Stimulated activated CD8-positive, alpha-beta memory T cell treated with anti-CD3 and anti-CD28 coated beads, Interleukin-2, amount 100 ng/mL, for 1 hour (primary cell): ENCODE measurements at places on chromosomes 3 and 15.

DNA sequence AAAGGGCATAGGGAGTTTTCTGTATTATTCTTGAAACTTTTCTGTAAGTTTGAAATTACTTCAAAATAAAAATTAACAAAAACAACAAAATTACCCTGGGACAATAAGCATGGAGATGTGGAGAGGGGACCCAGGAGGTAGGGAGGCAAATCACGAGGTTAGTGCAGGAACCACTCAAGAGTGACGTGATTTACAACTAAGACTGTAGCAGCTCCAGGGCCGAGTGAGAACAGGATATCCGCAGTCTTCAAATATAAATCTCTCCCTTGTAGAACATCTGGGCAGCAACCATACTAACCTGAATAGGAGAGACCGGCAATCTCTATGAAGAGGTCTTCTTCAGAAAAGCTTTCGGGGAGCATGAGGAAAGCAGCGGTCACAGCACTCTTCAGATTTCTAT lies 17.3 kb downstream of the TAMM41 start:
- DNase-seq: no peak

DNA sequence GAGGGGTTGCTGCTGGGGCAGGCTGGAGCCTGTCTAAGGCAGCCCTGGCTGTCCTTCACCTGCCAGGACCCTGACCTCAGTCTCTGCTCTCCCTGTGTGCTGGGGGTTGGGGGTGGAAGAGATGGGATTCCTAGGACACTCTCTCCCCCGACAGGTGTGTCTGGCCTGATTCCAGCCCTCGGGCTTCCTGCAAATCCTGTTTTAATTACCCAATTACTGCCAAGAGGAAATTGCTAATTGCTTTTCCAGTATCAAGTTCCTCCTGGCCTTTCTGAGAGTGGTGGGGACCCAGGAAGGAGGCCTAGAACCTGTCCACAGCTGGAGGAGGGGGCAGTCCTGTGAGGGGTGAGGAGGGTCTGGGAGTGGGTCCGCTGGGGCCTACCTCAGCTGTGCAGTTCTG lies 15.8 kb downstream of the PLXNA1 start:
- no peak for DNase-seq

DNA sequence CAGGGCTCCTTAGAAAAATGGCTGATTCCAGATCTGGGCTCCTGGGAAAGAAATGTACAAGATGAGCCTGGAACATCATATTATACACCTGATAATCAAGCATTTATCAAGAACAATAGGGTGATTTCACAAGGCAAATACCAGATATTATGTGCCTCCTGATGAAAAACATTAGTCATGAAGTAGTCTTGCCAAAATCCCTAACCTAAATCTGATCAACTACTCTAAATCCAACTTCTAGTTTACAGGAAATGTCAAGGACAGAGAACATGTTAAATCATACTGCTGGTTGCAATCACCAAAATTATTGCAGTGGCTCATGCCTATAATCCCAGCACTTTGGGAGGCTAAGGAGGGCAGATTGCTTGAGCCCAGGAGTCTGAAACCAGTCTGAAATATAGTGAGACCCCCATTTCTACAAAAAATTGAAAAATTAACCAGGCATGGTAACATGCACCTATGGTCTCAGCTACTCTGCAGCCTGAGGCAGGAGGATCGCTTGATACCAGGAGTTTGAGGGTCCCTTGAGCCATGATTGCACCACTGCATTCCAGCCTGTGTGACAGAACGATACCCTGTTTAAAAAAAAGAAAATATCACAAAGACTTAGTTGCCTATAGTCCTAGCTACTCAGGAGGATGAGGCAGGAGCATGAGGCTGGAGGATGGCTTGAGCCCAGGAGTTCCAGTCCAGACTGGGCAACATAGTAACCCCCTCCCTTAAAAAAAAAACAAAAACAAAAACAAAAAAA lies 34.9 kb upstream of the ATP13A3 start:
- DNase-seq: no peak

GRCh38 chr15:90149609-90150340 lies 47.5 kb upstream of the IDH2 start:
- no peak for DNase-seq

DNA sequence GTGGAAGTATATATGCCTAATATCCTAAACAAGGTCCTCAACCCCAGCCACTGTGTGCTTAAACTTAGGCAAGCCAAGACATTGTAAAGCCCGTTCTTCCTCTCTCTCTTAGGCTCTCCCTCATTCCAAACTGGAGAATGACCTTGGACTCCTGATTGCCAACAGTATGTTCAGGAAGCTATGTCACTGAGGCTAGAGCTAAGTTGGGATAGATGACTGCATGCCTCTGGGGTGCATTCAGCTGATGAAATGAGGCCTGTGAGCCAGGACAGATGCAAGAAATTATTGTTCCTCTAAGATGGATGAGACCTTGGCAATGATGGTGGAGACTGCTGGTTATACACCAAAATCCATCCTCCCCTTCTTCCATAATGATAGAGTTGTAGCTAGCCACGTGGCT lies 27.9 kb upstream of the TBC1D21 start:
- no peak for DNase-seq

DNA sequence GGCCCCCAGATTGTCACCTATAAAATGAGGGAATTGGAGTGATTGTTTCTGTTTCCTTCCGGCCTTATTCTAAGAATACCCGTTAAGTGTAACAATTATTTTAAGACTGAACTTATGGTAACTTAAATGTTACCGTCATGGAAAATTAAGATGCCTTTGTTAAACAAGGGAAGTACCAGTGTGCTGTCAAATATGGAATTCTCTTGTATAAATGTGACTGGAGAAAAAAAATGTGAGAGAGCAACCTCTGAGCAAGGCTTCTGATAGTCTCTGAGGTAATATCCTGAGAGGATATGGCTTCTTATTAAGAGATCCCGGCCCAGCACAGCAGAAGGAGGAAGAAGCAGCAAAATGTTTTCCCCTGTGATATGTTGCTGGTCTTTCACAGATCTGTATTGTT lies 480.7 kb upstream of the ADAMTS9 start:
- no peak for DNase-seq

DNA sequence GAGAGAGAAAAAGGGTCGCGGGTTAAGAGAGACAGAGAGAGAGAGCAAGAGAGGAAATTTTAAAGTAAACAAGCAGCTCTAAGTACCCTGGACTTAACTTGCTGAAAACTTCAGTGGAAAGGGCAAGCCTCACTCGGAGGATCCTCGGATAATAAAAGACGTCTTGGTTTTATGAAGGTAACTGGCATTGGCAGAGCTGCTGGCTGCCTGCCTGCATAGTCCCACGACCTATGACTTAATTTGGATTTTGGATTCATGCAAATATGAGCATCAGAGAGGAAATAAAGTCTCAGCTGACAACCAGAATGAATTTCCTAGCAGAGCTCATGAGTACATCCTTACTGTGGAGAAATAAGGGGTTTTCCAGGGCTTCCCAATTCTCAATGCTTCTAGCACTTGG lies 95.1 kb upstream of the PDZRN3 start:
- no peak for DNase-seq

GRCh38 chr3:194046995-194047645 lies 88.8 kb upstream of the HES1 start:
- DNase-seq: no peak

DNA sequence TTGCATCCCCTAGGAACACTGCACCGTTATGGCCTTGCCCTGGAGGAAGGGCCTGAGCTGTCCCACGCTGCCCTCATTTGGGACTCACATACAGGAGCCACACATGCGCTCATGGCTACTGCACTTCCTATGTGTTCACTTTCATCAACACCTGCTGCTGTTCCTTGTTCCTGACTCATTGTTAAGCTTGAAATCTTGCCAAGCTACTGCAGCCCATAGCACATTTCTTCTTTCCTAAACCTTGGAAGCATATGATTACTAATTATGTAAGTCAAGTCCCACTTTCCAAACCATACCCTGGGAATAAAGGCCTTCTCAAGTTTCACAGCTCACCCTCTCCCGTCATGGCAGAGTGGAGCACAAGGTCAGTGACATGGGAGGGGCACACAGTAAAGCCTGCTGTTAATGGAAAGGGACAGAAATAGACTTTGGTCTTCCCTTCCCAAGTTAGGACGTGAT lies 307.9 kb downstream of the CLSTN2 start:
- DNase-seq: no peak

GRCh38 chr3:70854108-70854507 lies 541.7 kb upstream of the MDFIC2 start:
- no peak for DNase-seq

DNA sequence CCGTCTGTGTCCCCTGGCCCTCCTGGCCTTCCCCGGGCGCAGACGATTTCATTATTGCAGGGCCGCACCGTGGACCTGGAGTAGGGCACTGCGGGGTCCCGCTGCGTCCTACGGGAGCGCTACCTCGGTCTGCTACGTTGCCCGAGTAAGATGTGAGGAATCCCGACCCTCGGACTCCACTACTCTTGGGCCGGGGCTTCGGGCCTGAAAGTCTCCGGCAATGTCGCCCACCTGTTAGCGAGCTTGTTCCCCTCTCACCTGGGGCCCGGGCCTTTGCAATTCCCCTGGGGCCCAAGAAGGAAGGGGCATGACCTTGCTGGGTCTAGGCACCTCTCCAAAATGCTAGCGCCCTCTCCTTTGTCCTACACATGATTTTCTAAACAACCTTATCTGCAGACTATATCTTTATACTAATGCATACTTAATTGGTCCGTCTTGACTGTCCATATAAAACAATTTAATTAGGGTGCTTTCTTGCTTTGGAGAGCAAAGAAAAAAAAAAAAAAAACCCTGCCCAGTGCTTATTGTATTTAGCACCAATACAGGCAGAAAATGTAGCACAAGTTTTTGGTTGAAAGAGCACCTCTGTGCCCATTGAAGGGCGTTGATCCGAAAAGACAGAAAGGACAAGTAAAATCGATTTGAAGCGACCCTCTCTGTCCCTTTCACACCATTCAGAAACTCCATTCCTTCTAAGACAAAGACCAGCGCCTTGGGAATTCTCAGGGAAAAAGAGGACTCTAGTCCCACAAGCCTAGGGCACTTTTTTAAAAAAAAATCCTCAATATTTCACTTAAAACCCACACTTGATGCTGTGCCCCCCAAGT lies 7.0 kb upstream of the NR2F2 start:
- DNase-seq: no peak

- no peak for DNase-seq
Measured at GRCh38 chr3:111975131-111975530, 3.7 kb upstream of the ABHD10 start.

GRCh38 chr3:28982906-28983305 lies 298.0 kb upstream of the RBMS3 start:
- DNase-seq: no peak

DNA sequence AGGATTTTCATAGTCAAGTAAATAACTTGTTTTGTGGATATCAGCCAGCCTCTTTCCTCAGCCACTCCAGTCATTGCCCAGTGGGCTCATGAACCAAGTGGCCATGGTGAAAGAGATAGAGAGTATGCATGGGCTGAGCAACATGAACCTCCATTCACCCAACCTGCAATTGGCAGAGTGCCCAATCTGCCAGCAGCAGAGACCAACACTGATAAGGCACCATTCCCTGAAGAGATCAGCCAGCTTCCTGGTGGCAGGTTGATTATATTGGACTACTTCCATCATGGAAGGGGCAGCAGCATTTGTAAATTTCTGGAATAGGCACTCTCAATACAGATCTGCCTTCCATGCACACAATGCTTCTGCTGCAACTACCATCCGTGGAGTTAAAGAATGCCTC lies 10.3 kb upstream of the MCF2L2 start:
- DNase-seq: no peak

DNA sequence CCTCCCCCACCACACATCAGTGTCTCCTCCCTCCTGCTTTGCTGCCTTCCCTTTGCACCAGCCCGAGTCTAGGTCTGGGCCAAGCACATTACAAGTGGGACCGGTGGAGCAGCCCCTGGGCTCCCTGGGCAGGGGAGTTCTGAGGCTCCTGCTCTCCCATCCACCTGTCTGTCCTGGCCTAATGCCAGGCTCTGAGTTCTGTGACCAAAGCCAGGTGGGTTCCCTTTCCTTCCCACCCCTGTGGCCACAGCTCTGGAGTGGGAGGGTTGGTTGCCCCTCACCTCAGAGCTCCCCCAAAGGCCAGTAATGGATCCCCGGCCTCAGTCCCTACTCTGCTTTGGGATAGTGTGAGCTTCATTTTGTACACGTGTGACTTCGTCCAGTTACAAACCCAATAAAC lies 2.3 kb upstream of the ABCF3 start:
- no peak for DNase-seq

DNA sequence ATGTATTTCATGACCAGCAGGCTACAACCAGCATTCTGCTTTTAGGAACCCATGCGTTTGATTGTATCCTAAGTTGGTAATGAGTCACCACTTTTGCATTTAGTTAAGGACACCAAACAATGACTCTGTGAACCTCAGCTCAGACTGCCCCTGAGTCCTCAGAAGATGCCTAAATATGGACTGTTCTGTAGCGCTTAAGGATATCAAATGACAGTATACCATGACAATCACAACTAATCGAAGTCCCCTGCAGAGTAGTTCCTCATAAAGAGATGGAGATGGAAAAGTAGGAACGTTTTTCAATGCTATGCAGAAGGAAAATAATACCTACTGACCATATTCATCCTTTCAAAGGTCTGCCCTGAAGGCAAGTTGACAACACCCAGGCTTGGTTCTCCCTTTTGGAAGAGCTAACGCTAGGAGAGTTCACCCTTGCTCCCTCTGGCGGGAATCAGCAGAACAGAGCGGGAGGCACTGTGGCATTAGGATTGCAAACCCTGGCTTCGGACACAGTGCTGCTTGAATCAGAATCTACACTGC lies 508.6 kb downstream of the FHIT start:
- no peak for DNase-seq
